Daoy (cell line): ENCODE measurements at places on chromosomes 3 and 15.

DNA sequence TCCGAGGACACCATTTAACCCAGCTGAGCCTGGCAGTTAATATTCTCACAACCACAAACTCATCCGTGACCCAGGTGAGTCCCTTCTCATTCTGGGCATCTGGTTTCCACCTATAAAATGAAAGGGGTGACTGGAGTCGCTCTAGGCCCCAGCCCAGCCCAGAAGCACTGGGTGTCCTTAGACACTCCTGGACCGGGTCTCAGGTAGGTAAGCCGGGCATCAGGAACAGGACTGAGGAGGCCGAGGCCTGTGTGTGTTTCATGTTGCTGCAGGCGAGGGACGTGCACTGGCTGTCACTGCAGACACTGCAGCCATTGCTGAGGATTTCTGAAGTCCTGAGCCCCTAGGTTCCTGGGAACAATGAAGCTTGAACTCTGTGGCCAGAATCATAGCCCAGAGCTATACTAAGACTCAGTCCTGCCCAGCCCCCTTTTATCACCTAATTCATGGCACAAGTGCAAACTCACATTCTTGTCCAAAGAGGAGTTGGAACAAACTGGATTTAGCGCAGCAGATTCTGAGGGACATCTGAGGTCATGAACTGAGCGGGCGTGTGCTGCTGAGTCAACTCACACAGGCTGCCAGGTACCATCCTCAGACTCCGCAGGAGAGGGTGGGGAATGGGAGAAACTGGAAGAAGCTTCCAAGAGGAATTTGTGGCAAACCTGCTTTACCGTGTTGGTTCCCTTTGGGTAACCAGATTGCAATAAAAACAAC lies 184.9 kb downstream of the FAM43A start:
- DNase-seq, result peak; percentile 80

DNA sequence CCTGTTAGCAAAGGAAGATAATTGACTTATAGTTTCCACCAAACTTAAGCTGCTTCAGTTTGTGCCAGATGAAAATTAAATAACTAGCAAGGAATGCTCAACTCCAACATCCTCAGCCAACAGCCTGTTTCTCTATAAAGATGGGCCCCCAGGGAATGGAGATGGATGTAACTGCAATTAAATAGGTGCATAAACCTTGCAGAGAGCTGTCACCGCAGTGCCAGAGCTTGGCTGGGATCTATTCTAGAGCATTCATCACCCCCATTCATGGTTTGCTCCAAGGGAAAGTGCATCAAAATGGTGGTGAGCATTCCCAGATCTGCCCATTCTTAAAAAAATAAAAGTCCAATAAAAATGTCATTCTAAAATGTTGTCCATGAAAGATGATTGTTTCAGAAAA lies 19.7 kb upstream of the RORA start:
- DNase-seq, result no peak

GRCh38 chr3:148077318-148077923 lies 620.3 kb upstream of the AGTR1 start:
- no peak for DNase-seq

DNA sequence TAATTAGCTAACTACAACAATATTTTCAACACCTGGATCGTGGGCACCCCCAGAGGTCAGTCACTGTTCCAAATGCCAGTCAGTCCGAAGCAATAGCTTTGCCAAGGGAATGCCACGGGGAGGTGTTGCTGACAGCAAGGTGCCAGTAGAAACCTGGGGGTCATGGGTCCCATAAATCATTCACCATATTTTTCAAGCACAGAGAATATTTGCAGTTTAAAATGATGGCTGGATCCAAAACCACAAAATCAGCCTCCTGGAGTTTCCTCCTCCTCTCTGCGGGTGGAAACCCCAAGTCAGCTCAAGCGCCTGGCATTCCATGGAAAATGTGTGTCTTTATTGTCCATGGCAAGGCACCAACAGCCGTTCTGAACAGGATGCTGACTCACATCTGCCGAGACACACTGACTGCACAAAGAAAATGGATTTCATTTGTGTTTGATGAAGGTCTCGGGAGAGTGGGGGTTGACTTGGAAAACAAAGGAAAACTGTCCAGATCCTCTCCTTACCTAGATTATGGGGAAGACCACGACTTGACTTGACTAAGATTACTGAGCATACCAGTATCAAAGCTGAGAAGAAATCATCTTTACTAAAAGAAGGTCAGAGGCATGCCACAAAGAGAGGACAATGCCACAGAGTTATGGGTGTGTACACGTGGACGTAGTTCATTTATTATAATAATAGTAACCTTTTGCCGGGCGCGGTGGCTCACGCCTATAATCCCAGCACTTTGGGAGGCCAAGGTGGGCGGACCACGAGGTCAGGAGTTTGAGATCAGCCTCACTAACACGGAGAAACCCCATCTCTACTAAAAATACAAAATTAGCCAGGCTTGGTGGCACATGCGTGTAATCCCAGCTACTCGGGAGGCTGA lies 26.4 kb downstream of the ANXA2 start:
- peak; percentile 99 for DNase-seq

- DNase-seq, result no peak
These were observed 28.1 kb downstream of the ERICH6 start for GRCh38 chr3:150675587-150675986.

DNA sequence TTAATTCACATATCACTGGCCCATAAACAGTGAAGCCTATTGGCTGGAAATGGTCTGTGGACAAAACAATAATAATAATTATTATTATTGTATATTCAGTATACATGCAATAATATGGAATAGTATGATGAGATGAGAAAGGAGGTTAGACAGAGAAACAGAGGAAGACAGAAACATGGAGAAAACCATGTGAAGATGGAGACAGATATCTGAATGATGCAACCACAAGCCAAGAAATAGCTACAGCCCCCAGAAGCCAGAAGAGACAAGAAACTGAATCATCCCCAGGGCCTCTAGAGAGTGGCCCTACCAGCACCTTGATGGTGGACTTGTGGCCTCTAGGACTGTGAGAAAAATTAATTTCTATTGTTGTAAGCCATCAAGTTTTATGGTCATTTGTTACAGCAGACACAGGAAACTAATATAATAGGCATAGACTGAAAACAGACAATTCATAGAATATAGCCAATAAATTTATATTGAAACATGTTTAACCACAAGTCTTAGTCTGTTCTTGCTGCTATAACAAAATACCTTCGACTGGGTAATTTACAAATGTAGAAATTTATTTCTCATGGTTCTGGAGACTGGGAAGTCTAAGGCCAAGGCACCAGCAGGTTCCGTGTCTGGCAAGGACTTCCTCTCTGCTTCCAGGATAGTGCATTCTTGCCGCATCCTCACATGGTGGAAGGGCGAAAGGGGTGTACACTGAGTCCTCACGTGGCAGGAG lies 31.6 kb downstream of the MCF2L2 start:
- no peak for DNase-seq

- DNase-seq, result no peak
These were observed 60.5 kb upstream of the FGD5 start for GRCh38 chr3:14758297-14758696.

DNA sequence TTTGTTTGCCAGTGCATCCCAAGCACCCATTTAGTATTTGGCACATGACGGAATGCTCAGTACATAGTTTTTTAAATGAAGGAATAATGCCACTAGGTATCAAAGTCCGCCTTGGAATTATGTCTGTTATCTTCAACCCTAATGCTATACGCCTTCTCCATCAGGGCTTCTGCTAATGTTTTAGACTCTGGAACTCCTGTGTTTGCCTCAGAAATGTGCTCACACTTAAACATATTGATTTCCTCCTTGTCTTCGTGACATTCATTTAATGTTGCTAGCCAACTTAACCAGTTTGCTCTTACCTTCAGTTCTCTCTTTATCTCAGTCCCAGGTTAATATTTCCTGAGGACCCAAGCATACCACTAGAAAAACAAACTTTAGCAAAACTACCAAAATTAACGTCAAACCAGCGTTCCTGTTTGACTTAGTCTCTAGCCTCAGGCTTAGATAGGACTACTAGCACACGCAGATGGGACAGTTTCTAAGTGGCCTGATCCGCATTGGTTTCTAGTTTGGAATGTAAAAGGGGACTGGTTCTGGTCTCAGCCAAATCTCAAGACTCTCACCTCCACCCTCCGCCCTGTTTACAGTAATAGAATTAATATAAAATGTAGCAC lies 81.4 kb downstream of the IL1RAP start:
- DNase-seq, result no peak

DNA sequence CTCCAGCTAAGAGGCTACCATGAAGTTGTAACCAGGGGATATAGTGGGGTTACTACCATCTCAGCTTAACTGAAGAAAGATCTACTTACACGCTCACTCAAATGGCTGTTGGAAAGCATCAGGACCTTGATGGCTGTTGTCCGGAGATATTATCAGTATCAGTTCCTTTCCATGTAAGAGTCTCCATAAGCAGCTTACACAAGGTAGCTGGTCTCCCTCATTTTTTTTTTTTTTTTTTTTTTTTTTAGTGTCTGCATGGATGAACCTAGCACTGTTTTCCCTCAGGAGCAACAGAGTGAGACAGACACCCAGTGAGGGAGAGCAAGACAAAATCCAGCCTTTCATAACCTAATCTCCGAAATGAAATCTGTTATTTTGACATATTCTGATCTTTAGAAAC lies 230.9 kb downstream of the CADM2 start:
- DNase-seq, result no peak

DNA sequence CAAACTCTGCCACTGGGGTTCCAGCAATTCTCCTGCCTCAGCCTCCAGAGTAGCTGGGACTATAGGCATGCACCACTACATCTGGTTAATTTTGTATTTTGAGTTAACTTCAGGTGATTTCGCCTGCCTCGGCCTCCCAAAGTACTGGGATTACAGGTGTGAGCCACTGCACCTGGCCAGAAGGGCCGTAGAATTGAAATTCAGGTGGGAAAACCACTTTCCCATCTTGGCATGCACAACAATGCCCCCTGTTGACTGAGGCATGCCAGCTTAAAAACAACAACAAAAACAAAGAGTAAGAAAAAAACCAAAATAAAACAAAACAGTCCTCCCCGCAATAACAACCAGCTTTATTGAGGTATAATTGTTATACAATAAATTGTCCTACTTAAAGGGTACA lies 32.6 kb upstream of the RAB11A start:
- no peak for DNase-seq

GRCh38 chr3:112860898-112861297 lies 14.2 kb upstream of the CD200R1L start:
- no peak for DNase-seq

GRCh38 chr3:128342701-128343180 lies 123.9 kb downstream of the DNAJB8 start:
- no peak for DNase-seq

DNA sequence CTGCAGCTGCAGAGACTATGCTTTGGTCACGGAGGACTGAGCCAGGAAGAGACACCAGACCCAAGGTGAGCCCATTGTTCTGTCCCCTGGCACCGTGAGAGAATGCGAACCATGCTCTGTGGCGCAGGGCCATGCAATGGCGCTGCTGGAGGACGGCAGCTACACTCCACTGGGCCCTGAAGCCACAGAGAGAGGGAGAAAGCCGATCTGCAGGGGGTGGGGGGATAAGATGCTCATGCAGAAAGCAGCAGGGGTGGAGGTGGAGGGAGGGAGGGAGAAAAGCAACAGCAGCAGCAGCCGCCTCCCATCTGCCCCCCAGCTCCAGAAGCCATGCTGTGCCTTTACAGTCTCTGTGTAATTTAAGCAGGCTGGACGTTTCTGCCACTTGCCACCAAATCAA lies 5.3 kb downstream of the BDH1 start:
- no peak for DNase-seq

GRCh38 chr3:44128057-44128775 lies 113.5 kb upstream of the TOPAZ1 start:
- DNase-seq, result no peak

GRCh38 chr15:57382215-57382614 lies 5.9 kb downstream of the CGNL1 start:
- DNase-seq, result no peak

GRCh38 chr3:126268866-126269265 lies 88.3 kb downstream of the KLF15 start:
- DNase-seq, result no peak

GRCh38 chr3:128468285-128468790 lies 1.6 kb upstream of the DNAJB8 start:
- no peak for DNase-seq

GRCh38 chr3:23649448-23649847 lies 156.3 kb upstream of the UBE2E1 start:
- DNase-seq, result no peak

DNA sequence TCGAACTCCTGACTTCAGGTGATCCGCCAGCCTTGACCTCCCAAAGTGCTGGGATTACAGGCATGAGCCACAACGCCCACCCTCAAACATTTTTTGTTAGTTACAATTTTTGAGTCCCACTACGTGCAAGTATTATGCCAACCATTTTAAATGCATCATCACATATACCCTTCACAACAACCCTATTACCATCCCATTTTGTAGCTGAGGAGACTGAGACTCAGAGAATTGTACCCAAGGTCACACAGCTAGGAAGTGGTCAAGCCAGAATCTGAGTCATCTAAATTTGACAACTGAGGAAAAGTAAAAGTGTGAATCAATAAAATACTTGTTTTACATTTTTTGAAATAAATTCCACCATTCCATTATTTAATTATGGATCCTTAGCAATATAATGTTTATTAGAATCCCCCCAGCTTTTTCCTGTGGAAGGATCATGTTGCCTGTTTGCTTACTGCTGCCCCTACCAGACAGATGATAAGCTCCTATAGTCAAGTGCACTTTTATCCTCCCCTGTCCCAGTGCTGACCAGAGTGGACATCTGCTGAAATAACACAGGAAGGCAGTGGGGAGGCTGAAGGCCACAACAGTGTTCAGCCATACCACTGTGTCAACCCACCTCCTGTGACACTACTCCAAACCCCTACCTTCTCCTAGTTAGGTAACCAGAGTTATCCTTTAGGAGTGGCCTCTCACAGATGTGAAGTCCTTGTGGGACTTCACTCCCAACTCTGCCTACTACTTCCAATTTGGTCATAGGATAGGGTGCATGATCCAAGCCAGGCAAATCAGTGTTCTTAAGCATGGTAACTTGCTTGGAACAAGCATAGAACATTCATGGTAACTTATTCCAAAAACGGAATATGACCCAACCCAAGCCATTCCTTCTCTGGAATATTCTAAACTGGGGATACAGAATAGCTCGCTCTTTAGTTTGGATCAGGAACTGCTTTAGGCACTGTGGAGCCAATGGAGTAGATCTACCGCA lies 28.1 kb downstream of the PRKAR2A start:
- DNase-seq, result no peak

- no peak for DNase-seq
These were observed 324.6 kb upstream of the PROK2 start for GRCh38 chr3:72109327-72110259.

- DNase-seq, result no peak
These were observed 16.7 kb downstream of the BLOC1S6 start for GRCh38 chr15:45603881-45604280.

DNA sequence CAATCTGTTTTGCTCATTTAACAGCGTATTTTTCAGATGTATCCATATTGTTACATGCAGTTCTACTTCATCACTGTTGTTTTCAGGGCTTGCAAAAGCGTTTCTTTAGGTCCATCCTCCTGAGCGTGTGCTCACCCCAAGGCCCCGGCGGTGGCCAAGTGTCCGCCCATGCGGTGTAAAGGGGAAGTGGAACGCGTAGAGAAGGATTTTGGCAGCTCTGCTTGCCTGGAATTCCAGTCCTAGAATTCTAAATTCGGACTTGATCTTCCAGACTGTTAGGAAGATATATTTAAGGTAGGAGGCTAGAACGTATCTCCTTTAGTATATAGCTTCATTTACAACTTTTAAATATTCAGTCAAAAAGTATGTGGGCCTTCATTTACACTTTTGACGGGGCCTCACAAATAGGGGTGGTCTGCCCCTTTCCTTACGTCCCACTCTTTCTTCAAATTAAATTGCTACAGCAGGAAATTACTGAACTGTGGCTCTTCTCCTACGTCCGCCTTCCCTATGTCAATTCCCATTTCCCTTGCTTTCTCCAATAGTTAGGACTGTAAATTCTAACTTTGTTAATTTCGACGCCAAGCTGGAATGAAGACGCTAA lies 609 bp upstream of the TBC1D23 start:
- DNase-seq, result peak; percentile 58
